ENCODE measurements at places on chromosomes 4 and X.

DNA sequence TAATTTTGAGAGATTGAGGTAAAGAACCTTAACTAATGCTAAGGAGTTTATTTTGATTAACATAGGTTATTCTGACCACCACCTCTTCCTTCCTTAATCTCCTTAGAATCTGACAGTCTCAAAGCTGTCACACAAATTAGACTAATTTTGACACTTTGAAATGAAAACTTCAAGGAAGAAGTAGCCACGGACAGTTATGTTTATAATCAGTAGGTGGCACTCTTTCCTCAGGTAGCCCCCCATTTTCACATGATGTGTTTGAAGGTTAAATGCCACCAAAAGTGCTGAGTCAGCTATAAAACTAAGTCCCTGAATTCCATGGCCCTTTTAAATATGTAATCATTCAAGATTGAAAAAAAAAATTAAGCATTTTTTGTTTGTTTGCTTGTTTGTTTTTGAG lies 22.4 kb downstream of the TMEM33 start:
- DNase-seq = peak; percentile 16

GRCh38 chrX:126485409-126485808 lies 67.2 kb downstream of the DCAF12L1 start:
- no peak for DNase-seq

GRCh38 chr4:26191353-26191752 lies 129.5 kb upstream of the RBPJ start:
- no peak for DNase-seq

DNA sequence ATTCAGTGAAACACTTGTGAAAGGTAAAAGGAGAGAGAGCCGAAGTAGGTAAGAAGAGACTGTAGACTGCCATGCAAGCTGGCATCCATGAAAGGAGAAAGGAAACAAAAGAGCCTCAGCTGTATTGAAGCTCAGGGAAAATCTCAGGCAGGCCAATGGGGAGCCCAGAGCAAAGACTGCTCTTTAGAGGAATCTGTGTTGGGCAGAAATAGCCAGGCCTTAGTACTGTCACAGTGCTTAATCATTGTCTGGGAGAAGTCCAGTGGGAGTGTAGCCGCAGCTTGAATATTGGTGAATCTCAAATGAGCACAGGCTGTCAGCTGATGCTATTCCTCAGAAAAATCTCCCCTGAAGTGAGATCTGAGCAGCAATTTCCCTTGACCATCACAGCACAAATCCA lies 27.6 kb downstream of the CYLC1 start:
- DNase-seq = no peak

DNA sequence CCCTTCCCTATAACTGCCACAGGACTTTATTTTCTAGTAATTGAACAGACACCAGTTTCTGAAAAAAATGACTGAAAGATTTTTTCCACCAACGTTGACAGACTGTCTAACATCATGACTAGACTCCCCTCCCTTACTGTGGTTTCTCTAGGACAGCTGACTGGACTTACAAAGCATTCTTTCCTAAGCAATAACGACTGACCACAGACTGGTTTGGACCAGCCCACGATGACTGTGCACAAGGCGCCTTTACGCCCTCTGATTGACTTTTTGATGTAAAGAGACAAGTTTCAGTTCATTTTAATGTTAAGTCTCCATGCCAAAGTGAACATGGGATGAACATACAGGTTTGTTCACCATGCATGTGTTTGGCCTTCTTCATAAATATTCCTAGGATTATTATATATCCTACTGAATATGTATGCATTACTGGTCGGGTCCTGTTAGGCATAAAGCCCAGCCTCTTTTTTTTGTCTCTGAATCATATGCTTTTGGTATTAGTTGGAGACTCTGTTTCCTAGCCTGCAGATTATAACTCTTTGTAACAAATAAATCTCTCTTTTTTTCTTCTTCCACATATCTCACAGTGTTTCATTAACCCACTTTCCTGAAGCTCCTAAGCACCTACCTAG lies 50.5 kb upstream of the UGT2B4 start:
- no peak for DNase-seq

- DNase-seq = peak; percentile 24
Measured at GRCh38 chr4:56871371-56871866, 36.3 kb upstream of the REST start.

DNA sequence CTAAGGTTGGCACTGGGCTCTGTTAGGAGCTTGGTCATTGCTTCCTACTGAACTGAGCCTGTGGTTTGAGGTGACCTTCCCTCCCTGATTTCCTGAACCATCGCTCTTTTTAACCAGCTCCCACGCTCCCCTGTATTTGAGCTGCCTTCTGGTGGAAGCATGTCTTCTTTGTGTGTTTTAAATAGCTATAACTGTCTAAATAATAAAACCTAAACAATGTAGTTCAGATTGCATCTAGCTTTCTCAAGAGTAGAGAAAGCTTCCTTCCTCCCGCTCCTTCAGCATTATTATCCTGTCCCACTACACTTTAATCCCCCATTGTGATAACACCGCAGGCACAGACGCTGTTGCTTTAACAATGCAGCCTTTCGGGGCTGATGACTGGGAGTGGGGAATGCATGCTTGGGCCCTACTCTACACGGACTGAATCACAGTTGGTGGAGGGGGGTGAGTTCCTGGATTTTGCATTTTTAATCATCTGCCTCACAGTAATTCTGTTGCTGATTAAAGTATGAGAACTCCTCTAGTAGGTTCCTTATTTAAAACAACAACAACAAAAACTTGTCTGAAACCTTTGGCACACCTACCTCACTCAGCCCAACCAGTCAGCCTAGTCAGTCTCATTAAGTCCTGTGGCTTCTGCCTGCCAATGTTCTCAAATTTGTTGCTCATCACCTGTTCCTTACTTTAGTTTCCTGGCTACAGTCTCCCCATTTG lies 6.6 kb downstream of the SMS start:
- DNase-seq = no peak
